Activated CD4-positive, alpha-beta memory T cell treated with anti-CD3 and anti-CD28 coated beads for 36 hours (primary cell): ENCODE measurements at places on chromosomes 13 and 19. TPM values are rescaled to one million over a fixed set of nuclear protein-coding genes. Genes with fewer than 3 reads are reported as not detected.

DNA sequence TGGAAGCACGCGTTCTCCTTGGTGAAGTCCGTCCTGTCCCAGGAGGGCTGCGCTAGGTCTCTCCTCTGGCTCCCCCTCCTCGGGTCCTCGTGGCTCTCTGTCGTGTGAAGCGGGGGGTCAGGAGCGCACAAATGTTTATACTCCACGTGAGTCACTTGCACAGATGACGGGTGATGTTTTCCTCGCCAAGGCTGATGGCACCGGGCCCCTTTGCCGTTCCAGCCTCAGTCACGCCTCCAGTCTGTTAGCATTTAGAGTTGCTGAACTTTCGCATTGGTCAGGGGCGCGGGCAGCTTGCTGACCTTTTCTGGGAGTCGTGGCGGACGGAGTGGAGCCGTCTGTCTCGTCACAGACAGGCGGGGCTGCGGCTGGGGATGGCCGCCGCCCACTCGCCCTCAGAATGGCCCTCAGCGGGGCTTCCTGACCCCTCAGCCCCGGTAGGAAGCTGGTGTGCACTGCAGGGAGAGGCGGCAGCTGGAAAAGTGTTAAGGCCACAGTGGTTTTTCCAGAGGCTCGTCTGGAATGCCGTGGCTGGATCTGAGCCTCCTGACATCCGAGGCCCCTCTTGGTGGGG is 13.7 kb downstream of the KLHL26 start:
- DNase-seq: no peak

- no peak for DNase-seq
These were observed at the start of gene OLFM2 for GRCh38 chr19:9936326-9937000. Gene OLFM2, minus strand, starts transcription at chr19:9936515. Its CDS starts 149 bp downstream, at chr19:9936366.

GRCh38 chr13:100428986-100429385 is 159.6 kb downstream of the GGACT start:
- DNase-seq: no peak

DNA sequence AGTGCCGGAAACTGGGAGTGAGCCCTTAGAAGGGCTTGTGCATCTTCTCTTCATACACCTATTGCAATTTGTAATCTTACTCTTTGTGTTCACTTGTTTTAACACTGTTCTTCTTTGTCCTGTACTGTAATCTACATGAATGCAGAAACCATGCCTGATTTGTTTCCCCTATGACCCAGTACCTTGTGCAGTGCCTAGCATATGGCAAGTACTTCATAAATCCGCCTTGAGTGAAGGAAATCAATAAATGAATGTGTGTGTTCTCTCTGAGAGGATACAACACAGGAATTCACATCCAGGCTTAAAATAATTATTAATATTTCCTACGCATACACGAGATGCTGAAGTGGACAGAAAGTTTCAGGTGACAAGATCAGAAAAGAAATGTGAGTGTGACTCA is 172.6 kb downstream of the GPC6 start:
- no peak for DNase-seq

- peak; percentile 75 for DNase-seq
These were observed 421 bp downstream of the DGKH start for GRCh38 chr13:42048684-42049453.

DNA sequence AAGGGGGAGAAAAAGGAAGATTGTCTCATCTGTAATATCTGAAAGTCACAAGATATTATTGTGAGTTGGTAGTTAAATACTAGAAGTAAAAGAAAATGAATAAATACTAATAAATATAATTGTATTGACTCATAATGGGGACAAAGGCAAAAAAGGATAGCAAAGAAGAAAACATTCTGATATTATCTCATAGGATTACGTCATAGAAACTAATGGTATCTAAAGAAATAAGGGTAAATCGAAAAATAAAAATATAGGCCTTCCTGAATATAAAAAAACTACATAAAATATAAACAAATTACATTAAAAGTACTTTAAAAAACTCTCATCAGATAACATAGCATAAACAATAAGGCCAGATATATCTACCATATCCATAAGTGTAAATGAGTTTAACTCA is 38.6 kb upstream of the TDRD3 start:
- DNase-seq: no peak

GRCh38 chr13:75803164-75803611 is 167.1 kb downstream of the LMO7 start:
- DNase-seq: no peak

- DNase-seq: peak; percentile 86
These were observed 601 bp downstream of the FBXL3 start for GRCh38 chr13:77026255-77026860.

GRCh38 chr13:47251771-47252170 is 354.9 kb upstream of the HTR2A start:
- DNase-seq: no peak

GRCh38 chr13:41179593-41180250 is 14.6 kb downstream of the KBTBD7 start:
- no peak for DNase-seq

- peak; percentile 23 for DNase-seq
These were observed 18.5 kb downstream of the PTPRS start for GRCh38 chr19:5321851-5322681.

DNA sequence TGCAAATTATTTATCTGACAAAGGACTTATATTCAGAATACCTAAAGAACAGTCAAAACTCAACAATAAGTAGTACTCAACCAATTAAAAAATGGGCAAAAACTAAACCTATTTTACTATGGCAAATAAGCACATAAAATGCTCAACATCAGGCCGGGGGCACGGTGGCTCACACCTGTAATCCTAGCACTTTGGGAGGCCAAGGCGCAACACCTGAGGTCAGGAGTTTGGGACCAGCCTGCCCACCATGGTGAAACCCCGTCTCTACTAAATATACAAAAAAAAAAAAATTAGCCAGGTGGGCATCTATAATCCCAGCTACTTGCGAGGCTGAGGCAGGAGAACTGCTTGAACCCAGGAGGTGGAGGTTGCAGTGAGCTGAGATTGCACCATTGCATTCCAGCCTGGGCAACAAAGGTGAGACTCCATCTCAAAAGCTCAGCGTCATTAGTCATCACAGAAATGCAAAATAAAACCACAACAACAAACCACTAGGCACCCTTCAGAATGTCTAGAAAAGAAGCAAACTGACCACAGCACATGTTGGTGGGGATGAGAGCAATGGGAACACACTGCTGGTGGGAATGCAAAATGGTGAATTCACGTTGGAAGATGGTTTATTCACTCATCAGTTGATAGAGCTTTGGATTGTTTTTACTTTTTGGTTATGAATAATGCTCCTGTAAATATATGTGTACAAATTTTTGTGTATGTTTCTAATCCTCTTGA is 180.6 kb upstream of the SOX1 start:
- DNase-seq: no peak

GRCh38 chr13:33205804-33206221 is 79.7 kb downstream of the STARD13 start:
- no peak for DNase-seq

DNA sequence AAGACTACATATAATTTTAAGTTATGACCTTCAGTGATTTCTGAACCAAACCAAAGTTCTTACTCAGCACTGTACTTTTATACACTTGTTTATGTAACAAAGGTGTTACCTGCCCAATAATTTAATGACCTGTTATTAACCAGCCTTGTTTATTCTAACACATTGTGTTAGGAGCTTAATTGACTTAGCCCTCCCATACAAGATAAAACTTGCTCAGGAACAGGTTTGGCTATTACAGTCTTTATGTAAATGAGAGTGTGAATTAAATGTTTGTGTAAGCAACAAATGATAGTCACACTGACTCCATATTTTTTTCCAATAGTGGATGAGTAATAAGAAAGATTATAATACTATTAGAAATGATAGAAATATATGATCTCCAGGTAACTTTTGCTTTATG is 51.8 kb upstream of the MYCBP2 start:
- DNase-seq: no peak

DNA sequence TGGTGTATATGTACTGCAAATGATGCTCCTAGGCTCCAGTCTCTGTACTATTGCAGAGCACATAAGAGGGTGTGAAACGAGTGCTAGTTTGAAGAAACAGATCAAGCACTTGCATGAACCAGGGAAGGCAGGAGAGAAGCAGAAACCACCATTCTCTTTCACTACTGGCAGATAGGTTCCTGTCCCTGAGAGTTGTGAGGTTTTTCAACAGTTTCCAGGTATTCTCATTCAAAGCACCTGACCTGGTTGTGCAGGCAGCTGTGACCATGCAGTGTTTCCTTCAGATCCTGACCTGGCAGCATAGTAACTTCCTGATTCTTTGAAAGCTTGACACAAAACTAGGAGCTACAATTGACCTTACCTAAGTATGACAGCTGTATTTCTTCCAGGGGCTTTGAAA is 164.9 kb downstream of the UFM1 start:
- no peak for DNase-seq

GRCh38 chr13:71852736-71853135 is 14.3 kb downstream of the DACH1 start:
- DNase-seq: no peak

DNA sequence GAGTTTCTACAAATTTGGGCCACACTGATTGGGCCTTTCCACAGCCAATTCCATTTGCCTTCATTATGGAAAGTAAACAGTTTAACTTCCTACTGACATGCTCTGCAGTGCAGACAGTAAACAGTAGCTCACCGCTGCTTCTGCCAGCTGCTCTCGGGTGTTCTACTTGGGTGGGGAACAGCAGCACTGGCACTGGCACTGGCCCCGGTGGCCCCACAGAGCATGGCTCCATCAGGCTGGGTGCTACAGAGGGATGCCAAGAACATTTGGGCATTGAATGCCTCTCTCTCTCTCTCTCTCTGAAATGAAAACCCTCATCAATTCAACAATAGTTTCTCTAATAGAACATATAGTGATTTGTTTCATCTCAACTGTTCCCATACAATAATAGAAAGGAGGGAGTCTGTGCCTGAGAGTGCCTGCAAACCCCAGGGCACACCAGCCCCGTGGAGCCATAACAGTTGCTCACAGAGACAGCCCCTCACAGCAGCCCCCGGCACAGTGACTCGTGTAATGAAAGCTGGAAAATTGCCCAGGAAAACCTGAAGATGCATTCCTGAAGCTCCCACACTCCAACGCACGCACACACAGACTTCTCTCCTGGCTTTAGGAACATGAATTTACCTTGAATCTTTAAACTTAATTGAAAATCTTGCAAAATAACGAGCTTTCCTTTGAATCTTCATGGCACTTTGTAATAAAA is 38.2 kb upstream of the GJB6 start:
- DNase-seq: no peak

DNA sequence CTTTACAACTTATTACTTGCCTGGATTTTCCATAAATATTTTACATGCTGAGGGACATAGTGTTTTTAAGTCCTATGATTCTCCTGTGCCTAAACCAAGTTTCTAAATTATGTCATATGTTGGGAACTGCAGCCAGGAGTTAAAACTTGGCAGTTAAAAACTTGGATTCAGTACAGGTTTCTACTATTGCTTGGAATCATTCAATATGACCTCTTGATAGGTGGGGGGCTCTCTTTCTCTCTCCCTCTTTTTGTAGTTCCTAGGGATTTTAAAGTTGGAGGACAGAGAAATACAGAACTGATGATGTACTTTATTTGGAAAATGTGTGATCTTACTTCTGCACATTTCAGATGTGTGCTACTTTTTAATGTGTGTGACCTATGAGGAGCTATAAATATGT is 4.7 kb downstream of the CSNK1A1L start:
- DNase-seq: no peak

DNA sequence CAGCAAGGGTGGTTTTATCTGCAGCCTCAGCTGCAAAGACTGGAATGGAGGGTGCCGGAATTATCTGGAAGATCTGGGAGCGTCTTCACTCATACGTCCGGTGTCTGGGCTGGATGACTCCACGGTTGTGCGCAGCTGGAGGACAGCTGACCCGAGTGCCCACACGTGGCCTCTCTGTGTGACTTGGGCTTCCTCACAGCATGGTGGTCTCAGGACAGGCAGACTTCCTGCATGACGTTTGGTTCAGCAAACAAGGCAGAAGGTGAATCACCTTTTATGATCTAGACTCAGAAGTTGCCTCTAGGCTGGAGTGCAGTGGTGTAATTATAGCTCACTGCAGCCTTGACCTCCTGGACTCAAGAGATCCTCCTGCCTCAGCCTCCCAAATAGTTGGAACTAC is 33.2 kb downstream of the CACNG6 start:
- no peak for DNase-seq

- no peak for DNase-seq
These were observed 226.3 kb downstream of the SLC7A1 start for GRCh38 chr13:29369060-29369743.

DNA sequence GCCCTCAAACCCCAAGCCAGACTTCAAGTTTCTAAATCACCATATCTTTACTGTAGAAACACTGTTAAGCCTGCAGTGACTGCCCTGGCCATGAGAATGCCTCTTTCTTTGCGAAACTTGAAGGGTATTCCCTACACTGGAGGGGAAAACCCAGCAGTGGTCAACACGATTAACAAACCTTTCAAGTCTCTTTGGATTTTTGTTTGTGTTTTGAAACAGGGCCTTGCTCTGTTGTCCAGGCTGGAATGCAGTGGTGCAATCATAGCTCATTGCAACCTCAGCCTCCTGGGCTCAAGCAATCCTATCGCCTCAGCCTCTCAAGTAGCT is 17.4 kb upstream of the POMP start:
- DNase-seq: no peak

- peak; percentile 44 for DNase-seq
These were observed 1.0 kb downstream of the IRF2BP1 start for GRCh38 chr19:45884682-45885555.

DNA sequence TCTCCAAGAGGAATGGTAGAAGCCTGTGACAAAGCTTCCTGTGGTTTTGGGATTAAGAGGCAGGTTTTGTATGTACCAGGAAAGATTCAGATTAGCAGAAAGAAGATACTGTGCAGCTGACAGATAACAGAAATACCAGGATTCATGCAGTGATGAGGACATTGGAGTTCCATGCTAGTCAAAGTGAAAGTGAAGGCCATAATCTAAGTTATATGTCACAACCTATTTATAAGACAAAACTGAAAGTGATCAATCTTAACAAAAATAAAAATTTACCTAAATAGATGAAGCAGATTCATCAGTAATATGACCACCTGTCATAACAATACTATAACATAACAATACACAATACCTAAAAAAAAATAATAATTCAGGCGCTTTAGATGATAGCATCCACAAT is 1305.2 kb upstream of the PCDH9 start:
- no peak for DNase-seq

GRCh38 chr13:113545455-113545930 is 39.1 kb upstream of the TFDP1 start:
- DNase-seq: no peak

- DNase-seq: no peak
These were observed 11.8 kb upstream of the SELENOW start for GRCh38 chr19:47766670-47767069.

GDF15 gene
- not detected for total RNA-seq

COMP gene
- not detected for total RNA-seq

ATP4A gene
- not detected for total RNA-seq

ZNF667 gene
- total RNA-seq: not detected

CPT1C gene
- total RNA-seq: 1.4 TPM

PDCD5 gene
- total RNA-seq: 246 TPM

ZNF324B gene
- total RNA-seq: 7.8 TPM

ANKLE1 gene
- 10.5 TPM for total RNA-seq

CDC37 gene
- total RNA-seq: 207 TPM

UGGT2 gene
- 0.26 TPM for total RNA-seq

ZSCAN1 gene
- total RNA-seq: not detected

C1QTNF9 gene
- total RNA-seq: not detected

FBXO27 gene
- total RNA-seq: 2.2 TPM

GAPDHS gene
- total RNA-seq: not detected

SCEL gene
- not detected for total RNA-seq

KISS1R gene
- total RNA-seq: 9.9 TPM

RHPN2 gene
- total RNA-seq: 1.7 TPM

LRRC4B gene
- total RNA-seq: not detected

CEACAM19 gene
- total RNA-seq: 0.31 TPM
